Activated naive CD4-positive, alpha-beta T cell treated with Interleukin-2 at 50 U/mL for 16 hours (primary cell): ENCODE measurements at places on chromosomes 1 and 21.

DNA sequence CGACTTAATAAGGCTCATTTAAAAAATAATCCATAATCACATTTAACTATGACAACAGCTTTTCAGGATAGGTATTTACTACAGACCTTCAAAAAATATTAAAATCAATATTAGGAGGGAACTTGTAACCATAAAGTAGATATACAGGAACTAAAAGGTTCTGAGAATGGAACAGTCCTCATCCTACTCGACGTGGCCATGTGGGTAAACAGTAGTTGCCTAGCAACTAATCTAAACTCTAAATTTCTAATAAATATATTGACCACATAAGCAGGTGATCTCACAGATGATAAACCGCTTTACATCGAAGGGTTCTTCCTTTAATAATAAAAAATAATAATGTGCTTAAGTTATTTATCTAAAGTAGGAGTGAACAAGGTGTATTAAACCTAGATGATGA, 7.9 kb downstream of the AKT3 start:
- DNase-seq = no peak

DNA sequence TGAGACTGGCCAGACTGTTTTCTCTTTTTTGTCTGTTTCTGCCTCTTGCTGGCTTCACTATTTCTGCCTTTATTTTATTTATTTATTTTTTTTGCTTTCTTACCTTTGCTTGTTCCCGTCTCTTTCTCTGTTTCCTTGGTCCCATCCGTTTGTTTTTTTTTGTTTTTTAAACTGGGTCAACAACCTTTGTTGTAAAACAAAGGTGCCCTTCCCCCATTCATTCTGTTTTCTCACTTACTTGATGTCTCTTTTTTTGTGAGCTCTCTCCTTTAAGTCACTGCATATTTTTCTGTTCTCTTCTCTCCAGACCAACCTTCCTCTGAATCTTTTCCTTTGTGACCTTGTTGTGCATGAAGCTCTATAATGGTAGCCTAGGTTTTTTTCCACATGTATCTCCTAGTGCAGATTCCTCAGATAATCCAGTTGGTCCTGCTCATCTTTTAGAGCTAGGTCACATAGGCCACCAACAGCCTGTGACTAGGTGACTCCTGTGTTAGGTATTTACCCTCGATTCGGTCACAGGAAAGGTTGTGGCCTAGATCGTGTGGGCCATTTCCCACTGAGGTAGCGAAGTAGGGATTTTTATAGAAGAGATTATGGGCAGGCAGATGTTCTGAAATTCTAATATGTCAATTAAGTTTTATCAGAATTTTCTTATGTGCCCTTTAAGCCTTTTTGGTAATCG, 15.9 kb downstream of the GNAI3 start:
- DNase-seq = no peak

DNA sequence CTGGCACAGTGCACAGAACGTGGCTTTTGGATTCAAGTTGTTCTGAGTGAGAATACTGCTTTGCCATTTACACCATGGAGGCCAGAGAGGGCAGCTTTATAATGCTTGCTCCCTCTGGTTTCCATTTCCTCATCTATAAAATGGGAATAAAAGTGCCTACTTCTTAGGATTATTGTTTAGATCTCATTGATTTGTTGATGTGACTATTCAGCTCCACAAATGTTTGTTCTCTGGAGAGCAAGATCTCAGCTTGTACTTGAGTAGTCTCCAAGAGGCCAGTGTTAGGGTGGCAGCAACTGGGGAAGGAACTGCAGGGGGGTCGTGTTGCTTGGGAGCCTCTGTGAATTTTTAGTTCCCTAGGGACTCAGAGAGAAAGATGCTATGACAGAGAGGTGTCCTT, 55.2 kb downstream of the YARS1 start:
- no peak for DNase-seq

- DNase-seq = no peak
Observed at GRCh38 chr21:40540216-40540615, 306.7 kb downstream of the DSCAM start.

GRCh38 chr1:117339866-117340700, 27.2 kb upstream of the MAN1A2 start:
- DNase-seq = no peak

GRCh38 chr1:17437580-17438317, 1.7 kb downstream of the RCC2 start:
- DNase-seq = peak; percentile 65
